Lower lobe of right lung (tissue), 2 donors: ENCODE measurements at places on chromosomes 2 and 18.

GRCh38 chr2:163351966-163352365 is 383.8 kb downstream of the FIGN start:
- H3K4me1 ChIP-seq = peaks cover 4% of the 10 kb centered on the region
- no peak for DNase-seq
- H3K27me3 ChIP-seq = no peaks in the 10 kb centered on the region

GRCh38 chr2:178320011-178320585 is 125.8 kb downstream of the OSBPL6 start:
- no peak overlapping the region for H3K4me3 ChIP-seq
- H3K36me3 ChIP-seq = no peaks in the 10 kb centered on the region
- H3K27ac ChIP-seq = no peak overlapping the region
- no peaks in the 10 kb centered on the region for H3K4me1 ChIP-seq
- no peaks in the 10 kb centered on the region for H3K27me3 ChIP-seq
- DNase-seq = no peak

DNA sequence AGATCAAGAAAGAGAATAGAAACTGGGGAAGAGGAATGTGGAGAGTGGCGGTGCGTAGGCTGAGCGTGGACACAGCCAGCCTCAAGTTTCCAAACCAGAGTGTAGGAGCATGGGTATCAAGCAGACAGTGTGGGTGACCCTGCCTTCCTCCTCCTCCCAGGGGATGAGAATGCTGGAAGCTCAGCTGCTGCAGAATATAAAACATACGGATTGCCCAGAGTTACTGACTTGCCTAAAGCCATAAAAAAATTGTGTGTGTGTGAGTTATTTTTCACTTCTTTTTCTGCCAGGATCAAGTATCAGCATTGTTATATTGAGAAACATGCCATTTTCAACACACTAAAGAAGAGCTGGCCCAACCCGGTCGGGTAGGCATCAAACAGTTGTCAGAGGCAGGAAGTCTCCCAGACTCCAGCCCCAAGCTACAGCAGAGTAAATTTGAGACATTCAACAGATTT is 333.3 kb upstream of the ACVR2A start:
- H3K4me3 ChIP-seq = no peak overlapping the region
- no peaks in the 10 kb centered on the region for H3K36me3 ChIP-seq

DNA sequence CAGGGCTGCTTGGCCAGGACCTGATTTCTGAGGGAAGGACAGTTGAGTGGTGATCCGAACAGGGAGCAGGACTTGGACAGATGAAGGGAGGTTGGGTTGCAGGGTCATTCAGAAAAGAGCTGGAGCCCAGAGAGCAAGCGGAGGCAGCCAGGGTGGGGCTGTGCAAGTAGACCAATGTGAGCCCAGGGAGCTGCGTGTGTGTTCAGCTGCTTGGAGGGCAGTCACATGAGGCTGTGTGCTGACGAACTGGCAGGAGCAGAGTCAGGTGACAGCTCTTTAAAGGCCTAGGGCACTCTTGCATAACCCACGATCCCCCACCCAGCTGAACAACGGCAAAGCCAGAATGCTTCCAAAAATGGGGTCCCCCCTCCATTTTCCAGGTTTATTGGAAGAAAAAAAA is 4.6 kb upstream of the MLPH start:
- peaks cover 19% of the 10 kb centered on the region for H3K27me3 ChIP-seq
- H3K4me3 ChIP-seq = no peak overlapping the region
- peak overlapping the region; percentile 85 for H3K27ac ChIP-seq
- no peaks in the 10 kb centered on the region for H3K36me3 ChIP-seq
- peaks cover 36% of the 10 kb centered on the region for H3K4me1 ChIP-seq
- DNase-seq = peak; percentile 94

DNA sequence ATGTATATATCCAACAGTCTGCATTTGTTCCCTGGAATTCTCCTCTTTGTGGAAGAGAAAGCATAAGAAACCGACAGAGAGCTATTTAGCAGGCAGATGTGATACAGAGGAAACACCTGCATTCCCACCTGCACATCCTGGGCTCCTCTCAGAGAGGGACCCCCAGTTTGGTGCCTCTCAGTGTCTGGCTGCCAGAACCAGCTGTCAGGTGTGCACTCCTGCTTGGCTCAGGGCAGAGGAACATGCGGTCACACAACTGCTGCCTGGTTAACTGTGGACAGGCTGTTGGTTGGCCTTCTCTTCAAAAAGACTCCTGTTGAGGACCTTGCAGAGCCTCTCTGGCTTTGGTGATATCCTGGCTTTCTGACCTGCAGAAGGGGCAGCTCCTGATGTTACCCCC is 54.6 kb downstream of the ITGB6 start:
- no peaks in the 10 kb centered on the region for H3K36me3 ChIP-seq
- H3K27me3 ChIP-seq = peaks cover 3% of the 10 kb centered on the region
- no peak overlapping the region for H3K27ac ChIP-seq
- DNase-seq = no peak
- H3K4me1 ChIP-seq = peaks cover 7% of the 10 kb centered on the region

- no peak overlapping the region for H3K4me3 ChIP-seq
- DNase-seq = peak; percentile 58
- no peak overlapping the region for H3K27ac ChIP-seq
- peaks cover 6% of the 10 kb centered on the region for H3K4me1 ChIP-seq
- no peaks in the 10 kb centered on the region for H3K27me3 ChIP-seq
Measured at GRCh38 chr2:157480182-157480961, 36.5 kb upstream of the CYTIP start.

DNA sequence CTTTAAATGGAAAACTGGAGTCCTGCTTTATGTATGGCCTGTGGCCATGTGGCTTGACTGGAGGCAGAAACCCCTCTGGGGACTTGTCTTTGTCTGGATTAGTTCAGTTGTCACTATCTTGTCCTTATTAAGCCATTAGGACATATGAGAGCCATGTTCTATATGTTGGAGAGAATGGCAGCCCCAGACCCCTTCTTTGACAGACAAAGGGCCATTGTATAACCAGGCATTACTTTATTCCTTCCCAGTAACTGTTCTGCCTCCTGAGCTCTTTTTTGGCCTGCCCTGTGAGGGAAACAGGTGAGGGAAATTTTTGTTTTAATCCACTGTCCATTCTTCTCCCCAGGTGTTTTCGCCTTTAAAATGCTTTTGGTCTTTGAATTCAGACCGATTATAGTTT is 43.3 kb downstream of the FSHR start:
- no peak overlapping the region for H3K4me3 ChIP-seq
- H3K36me3 ChIP-seq = no peaks in the 10 kb centered on the region
- no peak overlapping the region for H3K27ac ChIP-seq
- H3K27me3 ChIP-seq = no peaks in the 10 kb centered on the region
- no peaks in the 10 kb centered on the region for H3K4me1 ChIP-seq
- no peak for DNase-seq

DNA sequence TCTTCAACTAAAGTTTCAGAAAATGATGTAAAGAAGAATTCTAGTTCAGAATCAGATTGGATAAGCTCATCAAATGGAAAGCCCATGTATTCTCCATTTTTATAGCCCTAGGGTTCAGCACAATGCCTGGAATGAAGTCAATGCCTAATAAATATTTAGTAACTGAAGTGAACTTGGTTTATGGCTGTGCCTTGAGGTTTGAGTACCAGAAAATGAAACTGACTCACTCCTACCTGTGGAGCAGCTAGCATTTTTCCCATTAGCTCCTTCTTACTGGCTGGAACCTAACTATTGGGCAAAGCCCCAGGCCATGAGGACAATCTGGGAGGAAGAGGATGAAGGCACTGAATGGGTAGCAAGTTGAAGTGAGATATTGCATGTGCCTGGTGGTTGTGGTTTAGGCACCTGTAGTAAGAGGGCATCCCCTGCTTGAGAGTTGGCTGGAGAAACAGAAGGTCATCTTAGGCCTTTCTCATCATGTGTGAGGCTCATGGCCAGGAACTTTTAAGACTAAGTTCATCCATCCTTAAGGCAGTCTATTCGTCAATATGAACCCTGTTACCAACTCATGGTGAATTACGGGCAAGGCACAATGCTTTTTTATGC is 85.0 kb upstream of the LYPD1 start:
- H3K4me3 ChIP-seq = no peak overlapping the region
- no peaks in the 10 kb centered on the region for H3K4me1 ChIP-seq
- no peak overlapping the region for H3K27ac ChIP-seq
- no peak for DNase-seq
- no peaks in the 10 kb centered on the region for H3K27me3 ChIP-seq

- H3K27me3 ChIP-seq = no peaks in the 10 kb centered on the region
- no peak for DNase-seq
- no peaks in the 10 kb centered on the region for H3K4me1 ChIP-seq
Measured at GRCh38 chr2:65742977-65743376, 310.6 kb upstream of the SPRED2 start.

DNA sequence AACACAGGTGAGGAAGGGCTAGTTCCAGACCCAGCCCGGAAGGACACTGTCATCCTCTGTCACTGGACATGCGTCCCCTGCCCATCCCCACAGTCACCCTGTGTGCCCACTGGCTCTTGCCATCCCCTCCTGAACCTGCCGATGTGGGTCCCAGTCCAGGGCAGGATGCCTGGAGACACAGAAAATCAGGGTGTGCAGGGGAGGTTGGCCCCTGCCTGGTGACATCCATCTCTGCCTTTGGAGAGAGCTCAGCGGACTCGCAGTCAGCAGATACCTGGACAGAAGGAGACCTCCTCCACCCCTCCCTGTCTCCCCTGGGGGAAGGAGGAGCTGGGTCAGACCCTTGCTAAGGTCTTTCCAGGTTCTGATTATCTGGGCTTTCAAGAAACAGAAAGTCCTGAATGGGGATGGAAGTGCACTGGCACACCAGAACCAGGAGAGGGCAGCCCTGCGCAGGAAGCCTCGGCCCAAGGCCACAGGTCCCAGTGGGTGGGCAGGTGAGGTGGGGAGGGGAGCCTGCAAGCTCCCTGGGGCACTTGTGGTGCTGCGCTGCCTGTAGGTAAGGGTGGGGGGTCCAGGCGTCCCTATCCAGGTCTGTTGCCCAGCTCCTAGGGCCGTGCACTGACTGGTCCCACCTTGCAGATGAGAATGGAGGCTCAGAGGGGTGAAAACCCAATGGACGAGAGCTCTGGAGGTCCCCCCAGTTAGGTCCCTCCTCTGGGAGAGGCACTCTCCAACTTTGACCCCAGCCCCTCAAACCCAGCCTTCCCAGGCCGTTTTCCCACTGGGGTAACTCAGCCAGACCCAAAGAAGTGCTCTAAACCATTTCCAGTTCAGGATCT is 9.7 kb upstream of the OTOS start:
- H3K27ac ChIP-seq = no peak overlapping the region
- H3K4me1 ChIP-seq = no peaks in the 10 kb centered on the region
- no peaks in the 10 kb centered on the region for H3K36me3 ChIP-seq
- H3K27me3 ChIP-seq = peaks cover 30% of the 10 kb centered on the region
- DNase-seq = peak; percentile 49
- H3K4me3 ChIP-seq = no peak overlapping the region

- peaks cover 20% of the 10 kb centered on the region for H3K4me1 ChIP-seq
- H3K36me3 ChIP-seq = no peaks in the 10 kb centered on the region
- H3K4me3 ChIP-seq = no peak overlapping the region
- H3K27ac ChIP-seq = no peak overlapping the region
- DNase-seq = no peak
- H3K27me3 ChIP-seq = no peaks in the 10 kb centered on the region
Measured at GRCh38 chr2:127683056-127683455, 7.7 kb upstream of the LIMS2 start.

DNA sequence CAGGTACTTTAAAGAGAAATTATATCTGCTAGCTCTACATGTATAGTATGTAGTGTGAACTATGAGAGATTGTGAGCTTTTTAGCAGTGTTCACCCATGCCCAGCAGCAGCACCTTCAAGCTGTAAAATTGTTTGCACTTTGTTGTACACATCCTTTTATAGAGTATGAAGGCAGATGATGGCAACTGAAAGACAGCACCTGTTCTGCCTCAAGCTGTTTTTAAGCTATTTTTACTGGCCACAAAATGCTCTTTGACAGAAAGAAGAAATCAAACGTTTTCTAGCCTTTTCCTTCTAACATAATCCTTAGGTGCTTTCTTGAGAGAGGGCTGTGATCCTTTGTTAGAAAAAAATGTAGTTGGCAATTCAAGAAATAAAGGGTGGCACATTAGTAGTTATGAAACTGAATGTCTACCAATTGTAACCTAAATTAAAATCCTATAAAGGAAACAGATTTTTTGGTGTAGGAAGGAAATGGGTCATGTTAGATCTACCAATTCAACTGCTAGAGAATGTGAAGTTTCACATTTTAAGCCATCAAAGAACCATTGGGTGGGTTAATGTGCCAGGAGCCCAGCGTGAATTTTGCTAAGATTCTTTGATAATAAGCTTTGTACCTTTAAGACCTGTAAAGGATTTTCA is 59.5 kb downstream of the R3HDM1 start:
- no peak for DNase-seq
- no peaks in the 10 kb centered on the region for H3K36me3 ChIP-seq
- no peak overlapping the region for H3K4me3 ChIP-seq
- no peak overlapping the region for H3K27ac ChIP-seq
- H3K4me1 ChIP-seq = no peaks in the 10 kb centered on the region

- H3K4me3 ChIP-seq = no peak overlapping the region
- H3K4me1 ChIP-seq = no peaks in the 10 kb centered on the region
- DNase-seq = no peak
- no peaks in the 10 kb centered on the region for H3K36me3 ChIP-seq
- H3K27ac ChIP-seq = no peak overlapping the region
Measured at GRCh38 chr2:207318181-207318628, 152.5 kb upstream of the KLF7 start.

GRCh38 chr2:209579230-209579749 is 155.4 kb downstream of the MAP2 start:
- no peaks in the 10 kb centered on the region for H3K36me3 ChIP-seq
- H3K27me3 ChIP-seq = no peaks in the 10 kb centered on the region
- no peak overlapping the region for H3K27ac ChIP-seq

- no peaks in the 10 kb centered on the region for H3K36me3 ChIP-seq
- no peaks in the 10 kb centered on the region for H3K4me1 ChIP-seq
- H3K27ac ChIP-seq = no peak overlapping the region
- no peak for DNase-seq
- H3K27me3 ChIP-seq = no peaks in the 10 kb centered on the region
Measured at GRCh38 chr2:80288576-80288975, 16.0 kb downstream of the LRRTM1 start.
